ENCODE measurements at places on chromosomes 16 and 17.

GRCh38 chr17:61352408-61352770 lies 47.3 kb upstream of the TBX2 start:
- no peak for DNase-seq

DNA sequence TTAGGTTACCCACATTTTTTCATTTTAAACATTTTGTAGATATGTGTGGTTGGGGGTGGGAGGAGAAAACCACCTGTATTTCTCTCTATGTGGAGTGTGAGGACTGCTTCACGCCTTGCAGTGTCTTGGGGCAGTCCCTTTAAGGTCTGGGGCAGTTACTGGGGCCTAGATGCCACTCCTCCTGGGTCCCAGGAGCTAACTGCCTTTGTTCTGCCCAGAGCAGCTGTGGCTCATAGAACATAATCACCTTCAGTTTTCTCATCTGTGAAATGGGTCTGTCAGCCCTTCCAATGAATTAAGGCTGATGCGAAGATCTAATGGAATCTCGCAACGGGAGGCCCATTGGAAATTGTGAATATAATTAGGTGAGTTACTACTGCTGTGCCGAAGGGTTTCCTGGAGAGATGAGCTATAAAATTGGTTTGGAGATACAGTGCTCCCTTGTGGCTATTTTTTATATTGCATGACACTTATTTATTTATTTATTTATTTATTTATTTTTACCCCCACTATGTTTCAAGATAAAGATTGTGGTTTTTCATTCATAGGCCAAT lies 22.9 kb downstream of the DHRS7C start:
- no peak for DNase-seq

DNA sequence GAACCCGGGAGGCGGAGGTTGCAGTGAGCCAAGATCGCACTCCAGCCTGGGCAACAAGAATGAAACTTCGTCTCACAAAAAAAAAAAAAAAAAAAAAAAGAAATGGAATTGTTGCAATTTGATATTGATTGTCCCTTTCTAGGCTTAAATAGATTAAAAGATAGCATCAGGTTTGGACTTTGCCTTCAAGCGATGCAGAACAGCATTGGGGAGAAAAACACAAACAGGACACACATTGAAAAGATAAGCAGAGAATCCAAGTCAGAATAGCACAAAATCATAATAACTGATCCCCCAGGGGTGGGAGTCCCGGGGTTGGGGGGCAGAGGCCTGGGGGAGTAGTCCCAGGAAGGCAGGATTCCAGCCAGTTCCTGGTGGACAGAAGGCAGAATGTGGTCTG lies 3.9 kb upstream of the CREBBP start:
- DNase-seq = no peak

DNA sequence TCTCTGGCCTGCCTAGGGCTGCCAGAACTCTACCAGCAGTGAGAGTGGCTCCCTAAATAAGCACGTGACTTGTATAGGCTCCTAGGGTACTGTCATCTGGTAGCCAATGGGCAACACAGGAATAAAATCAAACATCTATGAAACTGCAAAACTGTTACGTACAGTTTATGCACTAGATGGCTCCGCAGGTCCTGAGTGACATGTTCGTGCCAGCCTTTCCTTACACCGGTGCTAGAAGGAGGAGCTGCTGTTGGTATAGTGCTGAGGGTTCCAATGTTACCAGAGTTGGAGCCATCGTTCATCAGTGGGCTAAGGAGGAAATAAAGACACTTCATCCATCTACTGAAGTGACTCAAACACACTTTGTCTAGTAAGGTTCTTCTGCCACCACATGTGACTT lies 63.2 kb upstream of the TRAP1 start:
- no peak for DNase-seq

GRCh38 chr16:28495795-28496749 lies 1.6 kb downstream of the APOBR start:
- DNase-seq = no peak

GRCh38 chr17:29643817-29644160 lies 21.1 kb upstream of the CORO6 start:
- no peak for DNase-seq

DNA sequence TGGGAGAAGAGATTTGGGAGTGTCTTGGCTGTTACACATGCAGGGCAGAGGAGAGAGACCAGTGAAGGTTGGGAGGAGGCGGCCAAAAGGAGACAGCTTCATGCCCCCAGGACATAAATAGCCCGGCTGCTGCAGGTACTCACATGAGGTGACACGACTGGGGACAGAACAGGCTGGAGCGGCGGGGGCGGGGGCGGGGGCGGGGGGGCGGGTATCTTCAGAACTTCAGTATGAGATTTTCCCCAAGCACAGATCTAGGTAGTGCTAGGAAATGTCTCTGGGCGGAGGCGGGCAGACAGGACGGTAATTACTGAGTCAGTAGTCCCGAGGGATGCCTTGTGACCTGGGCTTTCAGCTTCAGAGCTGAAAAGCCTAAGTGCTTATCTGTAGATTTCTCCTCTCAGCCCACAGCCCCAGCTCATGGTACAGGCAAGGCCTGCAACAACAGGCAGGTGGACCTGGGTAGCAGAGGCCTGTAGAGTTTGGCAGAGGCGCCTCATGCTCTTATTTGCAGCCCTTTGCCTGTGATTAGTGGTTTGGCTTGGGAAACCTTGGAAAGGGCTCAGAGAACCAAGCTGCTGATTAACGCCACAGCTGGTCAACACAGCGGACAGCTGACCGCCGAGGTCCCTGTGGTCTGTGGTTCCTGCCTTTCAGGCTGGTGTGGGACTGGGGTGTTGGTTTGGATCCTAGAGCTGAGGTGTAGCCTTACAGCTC lies 24.5 kb downstream of the UNK start:
- no peak for DNase-seq

GRCh38 chr17:42333053-42333452 lies 44.8 kb downstream of the STAT5A start:
- DNase-seq = no peak

DNA sequence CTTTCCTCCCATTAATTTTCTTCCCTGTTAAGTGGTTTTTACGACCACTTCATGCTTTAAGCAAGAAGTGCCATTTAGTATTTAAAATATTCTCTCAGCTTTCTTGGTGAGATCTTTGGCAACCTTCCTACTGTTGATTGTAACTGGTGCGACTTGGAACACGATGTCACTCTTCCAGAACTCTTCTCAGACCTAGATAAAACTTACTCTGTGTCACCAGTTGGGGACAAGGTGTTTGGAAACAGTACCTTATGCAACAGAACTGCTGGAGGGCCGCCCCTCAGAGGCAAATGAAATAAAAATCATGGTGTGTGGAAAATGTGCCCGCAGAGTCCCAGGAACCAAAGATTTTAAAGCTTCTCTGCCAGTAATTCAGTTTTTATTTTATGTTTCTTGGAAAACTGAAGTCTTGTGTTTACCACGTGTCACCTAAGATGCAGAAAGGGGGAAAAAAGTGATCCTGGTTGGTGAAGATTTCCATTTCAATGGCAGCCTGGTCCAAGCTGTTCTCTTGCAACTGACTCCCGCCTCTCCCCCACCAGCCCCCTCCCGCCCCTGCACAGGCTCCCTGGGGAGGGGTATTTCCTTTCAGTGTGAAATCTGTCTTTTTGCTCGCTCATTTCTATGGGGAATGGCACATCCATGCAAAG lies 7.2 kb upstream of the HSD11B2 start:
- no peak for DNase-seq

Data from stimulated activated naive CD4-positive, alpha-beta T cell treated with Interleukin-2 at 50 U/mL for 16 hours (primary cell).